ENCODE measurements at places on chromosomes 2 and 18.

DNA sequence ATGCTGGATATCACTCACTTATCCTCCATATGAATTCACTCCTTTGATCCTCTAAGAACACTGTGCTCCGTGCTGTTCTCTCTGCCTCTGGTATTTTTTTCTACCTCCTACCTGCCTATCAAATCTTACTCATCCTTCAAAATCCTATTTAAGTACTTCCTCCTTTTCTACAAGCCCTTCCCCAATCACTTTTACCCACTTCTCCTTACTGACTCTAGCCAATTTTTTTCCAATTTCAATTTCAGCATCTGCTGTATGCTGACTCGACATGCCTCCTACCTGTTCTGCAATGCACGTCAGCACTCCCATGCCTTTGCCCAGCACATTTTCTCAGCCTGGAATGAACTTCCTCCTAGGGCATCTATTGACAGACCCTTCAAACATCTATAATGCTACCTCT lies 37.3 kb upstream of the LNPK start:
- no peak for DNase-seq

GRCh38 chr2:161844822-161845221 lies 220.6 kb downstream of the SLC4A10 start:
- no peak for DNase-seq

DNA sequence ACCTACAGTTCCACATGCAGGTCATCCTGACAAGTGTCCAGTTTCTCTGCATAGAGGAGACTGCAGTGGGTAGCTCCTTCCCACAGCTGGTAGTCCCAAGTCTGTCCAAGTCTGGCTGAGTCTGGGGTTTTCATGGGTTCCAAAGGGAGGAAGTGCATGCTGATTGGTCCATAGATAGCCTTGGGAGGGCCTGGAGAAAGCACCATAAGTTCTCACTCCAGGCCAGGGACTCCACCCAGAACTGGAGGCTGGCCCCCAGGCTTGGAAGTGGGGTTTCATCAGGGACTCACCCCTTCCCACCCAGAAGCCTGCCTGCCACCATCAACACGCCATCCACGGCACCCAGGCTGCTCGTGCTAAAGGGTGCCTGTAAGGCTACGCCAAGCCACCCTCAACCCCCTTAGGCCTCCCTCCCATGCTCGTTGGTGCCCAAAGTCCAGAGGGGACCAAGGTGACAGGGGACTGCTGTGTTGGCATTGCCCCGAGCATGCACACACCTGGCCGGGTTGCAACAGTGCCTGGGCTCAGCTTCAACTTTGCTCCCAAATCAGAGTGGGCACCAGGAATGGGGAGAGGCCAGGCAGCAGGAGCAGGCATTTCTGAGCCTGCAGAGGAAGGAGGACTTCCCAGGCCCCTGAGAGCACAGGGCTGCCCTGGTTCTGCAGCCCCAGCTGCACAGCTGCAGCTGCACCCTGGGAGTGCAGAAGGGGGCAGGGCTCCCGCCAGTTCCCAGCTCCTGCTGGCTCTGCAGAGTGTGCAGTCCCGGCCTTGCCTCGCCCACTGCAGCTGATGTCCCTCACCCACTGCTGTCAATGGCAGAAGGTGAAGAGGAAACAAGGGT lies 116.5 kb upstream of the MAP2 start:
- no peak for DNase-seq

DNA sequence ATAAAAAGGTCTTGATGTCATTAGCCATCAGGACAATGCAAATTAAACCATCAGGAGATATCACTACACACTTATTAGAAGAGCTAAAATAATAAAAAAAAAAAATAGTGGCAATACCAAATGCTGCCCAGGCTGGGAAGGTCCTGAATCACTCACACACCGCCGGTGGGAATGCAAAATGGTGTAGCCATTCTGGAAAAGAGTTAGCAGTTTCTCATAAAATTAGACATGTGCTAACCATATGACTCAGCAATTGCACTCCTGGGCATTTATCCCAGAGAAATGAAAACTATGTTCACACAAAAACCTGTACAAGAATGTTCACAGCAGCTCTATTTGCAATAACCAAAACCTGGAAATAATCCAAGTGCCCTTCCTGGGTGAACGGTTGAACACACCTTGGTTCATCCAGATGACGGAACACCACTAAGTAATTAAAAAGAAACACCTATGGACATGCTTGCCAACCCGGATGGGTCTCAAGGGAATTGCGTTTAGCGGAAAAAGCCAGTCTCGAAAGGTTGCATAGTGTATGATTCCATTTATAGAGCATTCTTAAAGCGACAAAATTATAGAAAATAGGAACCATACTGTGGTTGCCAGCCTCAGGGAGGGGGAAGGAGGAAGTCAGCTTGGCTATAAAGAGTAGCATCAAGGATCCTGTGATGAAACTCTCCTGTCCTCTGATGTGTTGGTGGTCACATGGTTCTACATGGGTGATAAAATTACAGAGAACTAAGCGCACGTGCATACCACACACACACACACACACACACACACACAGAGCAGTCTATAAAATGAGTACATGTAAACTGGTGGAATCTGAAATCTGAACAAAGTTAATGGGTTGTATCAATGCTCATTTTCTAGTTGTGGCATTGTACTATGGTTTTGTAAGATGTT lies 4.6 kb downstream of the MBP start:
- DNase-seq, result no peak

DNA sequence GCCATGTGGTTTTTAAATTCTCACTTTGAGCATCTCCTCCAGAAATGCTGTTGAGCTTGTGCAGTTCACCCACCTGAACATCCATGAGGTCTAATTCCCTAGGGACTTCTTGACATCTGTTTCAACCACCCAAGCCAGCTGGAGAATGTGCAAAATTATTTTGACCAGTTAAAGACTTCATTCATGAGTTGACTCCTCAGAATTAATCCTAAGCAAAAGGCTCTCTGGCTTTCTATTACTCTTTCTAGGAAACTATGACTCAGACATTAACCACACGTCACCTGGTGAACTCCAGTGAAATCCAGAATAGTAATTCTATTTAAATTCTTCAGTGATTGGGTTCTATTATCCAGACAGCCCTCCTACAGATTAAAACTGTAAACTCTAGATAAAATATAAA lies 247.5 kb downstream of the NBAS start:
- DNase-seq, result no peak

DNA sequence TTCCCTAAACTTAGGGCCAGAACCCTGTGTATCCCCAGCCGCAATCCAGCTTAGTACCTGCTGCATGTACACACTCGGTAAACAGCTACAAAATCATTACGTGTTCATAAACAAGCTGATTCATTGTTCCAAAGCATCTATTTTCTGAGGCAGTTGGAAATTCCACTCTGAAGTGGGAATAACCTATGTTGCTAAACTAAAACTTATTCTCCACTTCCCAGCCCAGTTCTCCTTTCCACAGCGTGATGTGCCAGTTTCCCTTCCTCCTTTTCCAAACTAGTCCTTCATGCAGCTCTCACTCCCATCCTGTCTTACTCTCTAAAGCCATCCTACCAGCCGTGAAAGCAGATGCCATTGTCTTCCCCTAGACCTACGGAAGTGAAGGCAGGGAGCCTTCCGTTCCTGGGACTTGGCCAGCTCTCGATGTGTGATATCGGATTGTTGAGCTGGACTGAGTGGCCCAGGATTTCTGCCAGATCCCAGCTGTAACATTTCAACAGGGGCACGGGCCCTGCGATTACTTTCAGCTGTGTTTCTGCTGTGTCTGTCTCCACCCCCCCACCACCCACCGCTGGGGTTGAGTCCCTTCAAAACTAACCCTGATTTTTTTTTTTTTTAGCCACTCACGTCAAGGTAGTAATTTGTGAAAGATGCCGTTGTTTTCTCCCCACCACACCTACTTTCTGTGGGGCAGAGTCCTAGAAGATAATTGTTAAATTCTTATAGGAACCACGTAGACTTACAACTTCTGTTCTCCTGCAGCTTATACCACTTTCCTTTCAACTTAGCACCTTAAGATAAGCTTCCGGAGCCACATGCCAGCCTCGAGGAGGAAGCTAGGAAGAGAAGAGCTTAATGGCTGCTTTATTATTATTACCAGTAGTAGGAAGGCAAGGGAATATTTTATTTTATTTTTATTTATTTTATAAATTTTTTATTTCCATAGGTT lies 100.9 kb downstream of the CRIM1 start:
- no peak for DNase-seq

GRCh38 chr2:96962567-96963203 lies 23.7 kb downstream of the FAM178B start:
- no peak for DNase-seq

- DNase-seq, result peak; percentile 66
Observed at GRCh38 chr18:37577051-37577611, 11.5 kb upstream of the CELF4 start.

DNA sequence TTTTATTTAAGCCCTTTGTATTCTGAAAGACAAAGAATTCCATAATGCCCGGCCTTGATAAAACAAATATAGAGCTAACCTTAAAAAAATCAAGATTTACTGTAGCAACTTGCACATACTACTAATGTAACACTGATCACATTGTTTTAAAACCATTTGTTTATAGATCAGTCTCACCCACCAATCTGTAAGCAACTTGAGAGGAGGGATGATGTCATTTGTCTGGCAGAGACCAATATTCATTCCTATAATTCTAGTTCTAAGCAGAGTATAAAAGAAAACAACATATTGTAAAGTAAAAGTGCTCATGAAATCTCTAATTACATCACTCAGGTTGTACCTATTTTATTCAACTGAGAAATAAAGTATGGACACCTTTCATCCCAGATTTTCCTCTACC lies 380.6 kb downstream of the TGIF1 start:
- no peak for DNase-seq

DNA sequence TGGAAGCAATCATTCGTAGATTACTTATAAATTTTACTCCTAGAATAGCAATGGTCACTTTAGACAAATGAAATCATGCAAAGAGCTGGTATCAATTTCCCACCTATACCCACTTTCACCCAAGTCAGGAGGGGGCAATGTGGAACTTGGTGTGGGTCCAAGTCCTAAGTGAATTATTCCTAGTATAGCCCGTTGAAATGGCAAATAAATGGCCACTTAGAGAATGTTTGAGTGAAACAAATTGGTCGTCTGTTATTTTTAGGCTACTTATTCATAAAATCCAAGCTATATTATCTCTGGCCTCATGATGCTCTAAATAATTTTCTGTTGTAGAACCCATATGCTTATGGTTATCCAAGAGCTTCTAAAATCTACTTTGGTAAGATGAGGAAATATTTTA lies 98.1 kb downstream of the MYO3B start:
- DNase-seq, result no peak

GRCh38 chr2:118223511-118223991 lies 135.3 kb downstream of the INSIG2 start:
- DNase-seq, result no peak

- DNase-seq, result no peak
Observed at GRCh38 chr2:10083692-10084211, 3.5 kb upstream of the CYS1 start.

DNA sequence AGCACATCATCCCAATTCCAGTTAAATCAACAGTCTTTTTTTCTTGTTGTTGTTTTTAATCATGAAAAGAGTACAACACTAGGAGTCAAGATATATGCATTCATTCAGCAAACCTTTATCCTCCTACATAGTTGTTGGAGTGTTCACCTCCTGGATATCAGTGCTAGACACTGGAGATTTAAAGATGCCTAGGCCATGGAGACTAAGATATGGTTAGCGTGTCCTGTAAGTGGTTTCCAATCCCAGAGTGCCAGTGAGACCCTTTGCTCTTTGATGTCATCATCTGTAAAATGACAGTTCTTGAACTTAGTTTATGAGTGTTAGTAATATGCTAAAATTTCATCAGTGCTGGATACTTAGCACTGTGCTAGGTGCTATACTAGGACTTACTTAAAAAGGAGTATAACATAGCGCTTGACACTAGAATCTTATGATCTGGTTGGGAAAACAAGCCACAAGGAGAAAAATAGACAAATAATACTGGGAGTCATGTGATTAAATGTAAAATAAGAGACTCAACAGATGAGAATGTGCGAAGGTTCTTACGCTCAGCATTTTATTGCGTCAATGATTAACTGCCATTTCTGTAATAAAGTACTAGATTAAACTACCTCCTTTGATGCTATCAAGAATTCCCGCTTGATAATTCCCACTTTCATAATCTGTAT lies 31.5 kb downstream of the BABAM2 start:
- no peak for DNase-seq

Data from HAP-1 (cell line).